ENCODE measurements at places on chromosomes 7 and 10. TPM values are rescaled to one million over a fixed set of nuclear protein-coding genes. Genes with fewer than 3 reads are reported as not detected.

Gene TFEC
- 33.1 TPM for total RNA-seq

DNA sequence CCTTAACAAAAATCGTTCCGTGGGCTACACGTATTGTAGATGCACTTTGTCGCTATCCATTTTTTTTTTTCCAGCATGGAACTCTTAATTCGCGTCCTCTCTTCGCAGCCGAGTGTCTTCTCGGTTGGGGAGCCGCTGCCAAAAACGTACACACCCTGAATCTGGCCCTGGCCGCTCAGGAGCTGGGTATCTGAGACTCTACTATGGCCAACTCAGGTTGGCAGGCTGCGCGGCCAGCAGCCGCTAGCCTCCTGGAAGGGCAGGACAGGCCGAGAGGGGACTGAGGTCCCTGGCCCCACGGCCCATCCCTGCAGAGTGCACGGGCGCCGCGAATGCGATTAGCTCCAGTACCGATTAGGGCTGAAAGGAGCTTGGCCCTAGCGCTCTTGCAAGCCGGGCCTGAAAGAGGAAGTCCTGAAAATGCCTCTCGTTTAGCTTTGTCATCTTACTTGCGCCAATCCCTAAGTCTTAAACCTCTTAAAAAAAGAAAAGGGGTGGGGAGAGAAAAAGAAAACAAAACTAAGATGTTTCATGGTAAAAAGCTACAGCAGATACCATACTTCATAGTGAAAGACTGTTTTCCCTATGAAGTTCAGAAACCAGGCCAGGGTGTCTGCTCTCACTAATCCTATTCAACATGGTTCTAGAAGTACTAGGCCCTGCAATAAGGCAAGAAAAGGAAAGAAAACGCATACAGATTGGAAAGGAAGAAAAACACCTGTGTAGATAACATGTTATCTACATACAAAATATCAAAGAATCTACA lies 113.2 kb upstream of the RHEB start:
- no peaks in the 10 kb centered on the region for H3K27me3 ChIP-seq
- peak overlapping the region; percentile 75 for H3K4me3 ChIP-seq
- H3K4me1 ChIP-seq = peaks cover 11% of the 10 kb centered on the region
- DNase-seq = peak; percentile 89
- peak overlapping the region; percentile 81 for H3K27ac ChIP-seq

GRCh38 chr10:43846187-43846680 lies 197.6 kb upstream of the ZNF32 start:
- no peaks in the 10 kb centered on the region for H3K36me3 ChIP-seq
- H3K4me1 ChIP-seq = no peaks in the 10 kb centered on the region
- no peak for DNase-seq
- no peaks in the 10 kb centered on the region for H3K27me3 ChIP-seq
- no peak overlapping the region for H3K27ac ChIP-seq

Gene SFRP4
- not detected for total RNA-seq

Measured in B cell (primary cell).